ENCODE measurements at places on chromosomes 3 and 15.

DNA sequence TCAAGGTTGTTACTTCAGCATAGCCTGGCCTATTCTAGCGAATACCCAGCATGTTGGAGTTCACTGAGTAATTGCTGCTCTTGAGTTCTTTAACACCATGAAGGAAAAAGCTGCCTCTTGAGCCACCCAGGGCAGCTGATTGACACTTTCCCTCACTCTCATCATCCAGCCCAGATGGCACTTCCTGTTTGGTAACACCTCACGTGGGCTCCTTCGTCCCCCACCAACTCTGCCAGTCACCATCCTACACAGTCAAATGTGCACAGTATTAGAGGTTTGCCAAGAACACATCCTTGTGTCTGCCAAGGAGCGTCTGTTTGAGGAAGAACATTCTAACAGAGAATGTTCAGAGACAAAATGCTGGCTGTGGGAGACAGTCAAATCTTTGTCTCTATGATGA lies 266.3 kb downstream of the RPLP1 start:
- DNase-seq, result no peak
- no peaks in the 10 kb centered on the region for H3K36me3 ChIP-seq

- H3K27me3 ChIP-seq, result no peaks in the 10 kb centered on the region
- H3K4me3 ChIP-seq, result no peak overlapping the region
- no peak for DNase-seq
- no peak overlapping the region for H3K27ac ChIP-seq
- H3K36me3 ChIP-seq, result no peaks in the 10 kb centered on the region
These were observed 103.9 kb downstream of the MME start for GRCh38 chr3:155184011-155184410.

DNA sequence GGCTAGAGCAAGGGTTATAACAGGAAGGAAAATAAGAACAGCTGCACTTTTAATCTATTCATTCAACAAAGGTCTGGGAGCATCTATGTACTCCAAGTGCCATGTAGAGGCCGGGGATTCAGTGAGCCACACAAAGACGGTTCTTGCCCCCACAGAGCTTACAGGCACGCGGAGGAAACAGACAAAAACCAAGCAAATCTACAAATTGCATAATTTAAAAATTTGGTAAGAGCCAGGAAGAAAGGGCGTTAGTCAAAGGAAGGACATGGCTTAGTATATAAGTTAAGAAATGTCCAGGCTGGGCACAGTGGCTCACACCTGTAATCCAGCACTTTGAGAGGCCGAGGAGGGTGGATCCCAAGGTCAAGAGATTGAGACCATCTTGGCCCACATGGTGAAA lies 10.4 kb upstream of the GREM1 start:
- H3K36me3 ChIP-seq, result no peaks in the 10 kb centered on the region
- no peaks in the 10 kb centered on the region for H3K4me1 ChIP-seq
- H3K27me3 ChIP-seq, result peaks cover 16% of the 10 kb centered on the region
- H3K27ac ChIP-seq, result no peak overlapping the region
- H3K4me3 ChIP-seq, result no peak overlapping the region
- DNase-seq, result no peak

DNA sequence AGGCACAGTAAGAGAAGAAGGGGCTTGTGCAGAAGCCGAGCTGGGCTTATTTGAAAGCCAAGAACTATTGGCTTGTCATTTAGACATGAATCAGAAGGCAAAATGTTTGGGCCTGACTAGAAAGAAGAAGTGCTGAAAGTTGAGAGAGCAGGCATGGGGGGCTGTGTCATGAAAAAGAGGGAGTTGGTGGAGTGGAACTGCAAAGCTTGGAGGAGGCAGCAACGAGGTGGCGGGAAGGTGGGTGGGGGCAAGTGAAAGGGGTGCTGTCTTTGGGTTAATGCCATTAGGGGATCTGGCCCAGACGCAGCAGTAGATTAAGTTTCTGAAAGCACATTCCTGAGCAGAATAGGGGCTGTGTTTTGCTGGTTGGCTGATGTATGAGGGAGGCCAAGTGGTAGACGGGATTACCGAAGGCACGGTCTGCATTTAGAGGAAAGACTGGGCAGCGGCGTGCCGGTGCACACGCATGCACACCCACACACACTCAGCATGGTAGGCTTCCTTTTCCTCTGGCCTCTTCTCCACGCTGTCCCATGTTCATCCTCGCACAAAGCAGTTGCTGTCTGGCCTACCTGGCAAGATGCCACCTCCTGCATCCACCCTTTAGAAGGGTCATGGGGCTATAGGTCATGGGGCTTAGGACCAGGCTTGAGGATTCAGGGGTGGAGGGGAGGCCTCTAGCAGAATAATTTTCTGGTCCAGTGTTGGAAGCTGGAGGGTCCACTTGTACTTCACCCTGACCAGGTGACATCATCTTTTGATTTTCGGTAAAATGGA lies 43.0 kb downstream of the BOC start:
- no peak for DNase-seq
- no peaks in the 10 kb centered on the region for H3K4me1 ChIP-seq
- no peaks in the 10 kb centered on the region for H3K36me3 ChIP-seq
- no peak overlapping the region for H3K27ac ChIP-seq
- H3K27me3 ChIP-seq, result no peaks in the 10 kb centered on the region
- H3K4me3 ChIP-seq, result no peak overlapping the region

GRCh38 chr15:38593524-38593923 lies 28.9 kb upstream of the RASGRP1 start:
- no peaks in the 10 kb centered on the region for H3K36me3 ChIP-seq
- no peak for DNase-seq
- no peak overlapping the region for H3K4me3 ChIP-seq
- peaks cover 15% of the 10 kb centered on the region for H3K4me1 ChIP-seq
- H3K27me3 ChIP-seq, result no peaks in the 10 kb centered on the region

DNA sequence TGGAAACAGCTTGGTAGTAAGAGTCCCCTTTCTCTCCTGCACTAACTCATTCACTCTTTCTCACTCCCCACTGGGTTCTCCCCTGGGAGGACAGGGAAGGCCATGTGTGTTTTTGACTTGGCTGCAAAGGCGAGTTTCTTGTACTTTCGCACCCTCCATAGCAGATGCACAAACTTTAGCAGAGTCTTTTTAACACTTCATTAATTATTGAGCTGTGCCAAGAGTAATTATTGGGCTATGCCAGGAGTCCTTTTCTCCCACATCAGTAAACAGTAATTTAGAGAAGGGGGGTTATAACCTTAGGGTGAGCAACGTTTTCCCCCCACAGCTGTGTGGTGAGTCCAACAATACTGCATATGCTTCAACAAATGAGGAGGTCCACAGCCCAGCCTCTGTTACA lies 224.4 kb upstream of the ATP11B start:
- no peaks in the 10 kb centered on the region for H3K4me1 ChIP-seq
- H3K4me3 ChIP-seq, result no peak overlapping the region
- H3K27me3 ChIP-seq, result peaks cover 3% of the 10 kb centered on the region

DNA sequence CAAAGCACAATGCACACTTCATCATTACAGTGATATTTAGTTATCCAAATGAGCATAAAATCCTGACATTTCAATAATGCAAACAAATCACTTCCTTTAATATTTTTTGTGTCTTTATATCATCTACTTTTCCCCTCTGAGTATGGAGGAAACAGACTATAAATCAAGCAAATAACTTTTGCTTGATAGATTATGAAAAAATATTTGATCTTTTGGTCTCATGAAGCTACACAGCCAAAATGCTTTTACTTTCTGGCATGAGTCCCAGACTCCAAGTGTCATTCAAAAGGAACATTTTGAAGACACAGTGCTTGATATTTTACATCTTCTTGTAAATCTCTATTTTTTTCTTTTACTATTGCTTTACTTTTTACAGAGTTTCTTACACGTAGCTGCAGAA lies 215.3 kb upstream of the ROBO1 start:
- H3K4me1 ChIP-seq, result no peaks in the 10 kb centered on the region
- H3K27me3 ChIP-seq, result no peaks in the 10 kb centered on the region
- H3K4me3 ChIP-seq, result no peak overlapping the region
- no peak for DNase-seq
- no peak overlapping the region for H3K27ac ChIP-seq
- no peaks in the 10 kb centered on the region for H3K36me3 ChIP-seq

DNA sequence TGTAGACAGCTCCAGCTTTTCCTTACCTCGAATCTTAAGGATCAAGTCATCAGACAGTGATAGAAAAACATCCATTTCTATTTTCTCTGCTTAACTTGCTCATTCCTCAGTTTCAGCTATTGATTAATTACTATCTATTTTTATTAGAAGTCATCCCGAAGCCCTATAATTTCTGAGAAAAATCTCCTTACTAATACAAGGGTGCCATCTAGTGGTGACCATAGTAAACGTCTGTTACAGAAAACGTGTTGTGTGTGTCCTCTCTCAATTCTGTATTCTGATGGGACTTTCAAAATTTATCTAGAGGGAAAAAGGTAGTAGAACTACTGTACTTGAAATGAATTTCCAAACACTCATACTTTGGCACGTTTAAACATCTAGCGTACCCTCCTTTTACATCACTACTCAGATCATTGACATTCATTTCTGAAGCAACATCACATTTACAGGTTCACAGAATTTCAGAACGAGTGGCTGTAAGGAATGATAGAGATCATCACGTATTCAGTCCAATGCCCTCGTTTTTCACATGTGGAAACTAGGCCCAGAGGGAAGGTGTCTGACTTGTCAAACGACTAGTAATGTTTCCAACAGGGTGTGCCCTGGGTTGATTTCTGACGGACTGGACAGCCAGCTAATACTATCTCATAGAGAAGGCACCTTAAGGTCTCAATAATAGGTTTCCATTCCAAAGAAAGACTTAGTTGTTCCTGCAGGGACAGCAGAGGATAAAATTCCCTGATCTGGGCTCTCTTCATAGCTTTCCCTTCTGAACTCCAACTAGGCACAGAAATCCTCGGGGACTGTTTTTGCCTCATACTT lies 25.6 kb downstream of the HACD2 start:
- H3K27me3 ChIP-seq, result no peaks in the 10 kb centered on the region
- H3K4me1 ChIP-seq, result peaks cover 7% of the 10 kb centered on the region
- H3K4me3 ChIP-seq, result no peak overlapping the region
- no peak overlapping the region for H3K27ac ChIP-seq

GRCh38 chr3:172171396-172172075 lies 132.2 kb downstream of the FNDC3B start:
- H3K27me3 ChIP-seq, result no peaks in the 10 kb centered on the region
- no peak overlapping the region for H3K27ac ChIP-seq
- no peak overlapping the region for H3K4me3 ChIP-seq
- no peaks in the 10 kb centered on the region for H3K36me3 ChIP-seq
- peaks cover 9% of the 10 kb centered on the region for H3K4me1 ChIP-seq
- DNase-seq, result no peak

- peaks cover 18% of the 10 kb centered on the region for H3K27me3 ChIP-seq
- DNase-seq, result no peak
- H3K4me3 ChIP-seq, result no peak overlapping the region
- no peaks in the 10 kb centered on the region for H3K36me3 ChIP-seq
- H3K27ac ChIP-seq, result no peak overlapping the region
These were observed 12.6 kb downstream of the RASGRF1 start for GRCh38 chr15:79078003-79078402.

Data from naive thymus-derived CD8-positive, alpha-beta T cell (primary cell).